Stimulated activated CD4-positive, alpha-beta T cell treated with anti-CD3 and anti-CD28 coated beads, Interleukin-12 subunit alpha, Interleukin-12 subunit beta, amount 100 ng/mL, for 24 hours (primary cell): ENCODE measurements at places on chromosomes 6 and 20.

DNA sequence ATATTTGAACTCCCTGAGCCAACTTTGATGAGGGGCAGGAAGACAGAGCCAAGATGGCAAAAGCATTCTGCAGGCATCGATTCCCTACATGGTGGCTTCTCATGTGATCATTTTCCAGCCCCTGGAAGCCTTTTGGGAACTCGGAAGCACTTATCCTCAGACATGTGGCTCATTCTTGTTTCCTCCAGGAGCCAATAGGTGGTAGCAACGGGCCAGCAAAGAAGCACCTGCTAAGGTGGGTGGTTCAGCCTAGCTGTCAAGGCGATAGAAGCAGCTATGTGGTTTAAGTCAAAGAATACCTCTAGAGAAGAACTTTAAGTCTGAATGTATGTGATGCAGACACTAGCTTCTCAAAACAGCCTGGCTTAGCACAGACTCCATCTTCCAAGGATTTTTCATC, 64.9 kb upstream of the PAX1 start:
- no peak for DNase-seq

DNA sequence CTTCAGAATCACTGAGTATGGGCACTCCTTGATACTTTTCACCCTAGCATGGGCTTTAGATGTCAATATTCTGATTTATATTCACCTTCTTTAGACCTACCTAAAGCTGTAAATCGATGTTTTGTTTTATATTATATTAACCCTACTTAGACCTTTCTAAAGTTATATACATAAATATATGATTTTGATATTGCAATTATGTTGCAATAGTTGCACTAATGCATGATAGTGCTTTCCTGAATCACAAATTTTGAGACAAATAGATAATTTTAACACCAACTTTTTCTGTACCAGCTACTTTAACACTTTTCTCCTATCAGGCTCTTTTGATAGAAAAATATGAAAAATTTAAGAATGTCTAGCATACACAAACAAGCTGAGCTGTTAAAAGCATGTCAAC, 34.0 kb upstream of the JAG1 start:
- no peak for DNase-seq

GRCh38 chr6:164753517-164753916, 555.9 kb downstream of the C6orf118 start:
- no peak for DNase-seq

DNA sequence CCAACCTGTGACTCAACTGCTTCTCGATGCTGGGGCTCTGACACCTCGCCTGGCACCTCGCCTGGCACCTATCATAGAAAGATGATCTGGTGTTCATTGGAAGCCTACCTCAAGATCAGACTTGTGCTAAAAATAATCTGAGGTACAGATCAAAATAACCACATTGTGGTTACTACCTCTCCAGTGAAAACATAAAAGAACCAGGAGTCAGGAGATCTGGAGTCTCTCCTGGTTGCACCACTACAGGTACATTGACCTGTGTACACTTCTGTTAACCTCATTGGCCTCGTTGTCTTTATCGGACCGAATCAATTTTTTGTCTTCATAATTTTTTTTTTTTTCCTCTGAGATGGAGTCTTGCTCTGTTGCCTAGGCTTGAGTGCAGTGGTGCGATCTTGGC, 695.9 kb downstream of the HDGFL1 start:
- no peak for DNase-seq

DNA sequence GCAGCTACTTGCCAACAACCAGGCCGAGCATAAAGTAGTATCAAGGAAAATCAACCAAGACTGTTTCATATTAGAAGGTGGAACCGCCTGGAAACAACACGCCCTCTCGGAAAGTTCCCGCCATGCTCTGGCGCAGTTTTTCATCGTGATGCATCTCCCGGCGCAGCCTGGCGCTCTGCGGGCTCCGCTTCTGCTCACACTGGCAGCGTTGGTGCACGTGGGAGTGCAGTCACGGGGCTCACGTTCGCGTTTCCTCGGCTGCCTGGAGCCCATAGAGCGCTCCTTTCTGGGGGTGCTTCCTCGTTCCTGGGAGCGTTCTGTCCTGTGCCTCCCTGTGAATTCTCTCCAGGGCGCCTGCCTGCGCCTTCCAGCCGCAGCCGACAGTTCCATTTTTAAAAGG, 227.3 kb downstream of the TBXT start:
- no peak for DNase-seq
